ENCODE measurements at places on chromosomes 12 and 14.

DNA sequence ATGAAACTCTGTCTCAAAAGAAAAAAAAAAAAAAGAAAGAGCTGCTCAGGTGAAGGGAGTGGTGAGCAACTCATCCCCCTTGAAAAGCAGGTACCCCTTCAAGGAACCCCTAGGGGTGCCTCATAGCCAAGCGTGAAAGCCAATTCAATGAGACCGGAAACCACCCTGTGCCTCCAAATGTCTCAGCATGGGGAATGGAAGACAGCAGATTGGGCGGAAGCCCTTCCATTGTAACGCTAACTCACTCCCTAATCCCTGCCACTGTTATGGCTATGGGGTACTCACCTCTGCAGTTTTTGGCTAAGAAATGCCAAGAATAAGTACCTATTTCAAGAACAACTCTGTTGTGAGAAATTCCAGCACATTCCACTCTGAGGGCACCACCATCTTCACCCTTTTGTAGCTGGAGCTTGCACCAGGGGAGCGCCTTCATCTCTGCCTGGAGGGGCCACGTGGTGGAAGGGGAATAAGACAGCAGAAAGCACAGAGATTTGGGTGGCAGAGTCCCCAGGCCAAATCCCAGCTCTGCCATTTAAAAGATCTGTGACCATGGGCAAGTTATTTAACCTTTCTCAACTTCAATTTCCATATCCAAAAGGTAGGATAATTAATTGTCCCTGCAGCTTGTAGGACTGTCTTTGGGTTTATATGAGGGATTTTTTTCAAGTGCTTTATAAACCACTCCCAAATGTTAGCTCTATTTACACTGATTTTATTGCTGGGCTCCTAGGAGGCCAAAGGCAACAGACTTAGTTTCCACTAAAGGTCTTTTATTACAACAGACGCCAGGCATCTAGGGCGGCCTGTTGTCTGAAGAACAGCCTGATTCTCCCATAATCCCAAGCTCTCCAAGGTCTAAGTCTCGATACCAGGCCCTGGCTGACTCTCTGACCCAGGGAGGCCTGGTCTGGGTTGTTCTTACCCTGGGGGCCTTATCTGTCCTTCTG, 63.9 kb downstream of the ITPK1 start:
- no peak for DNase-seq

DNA sequence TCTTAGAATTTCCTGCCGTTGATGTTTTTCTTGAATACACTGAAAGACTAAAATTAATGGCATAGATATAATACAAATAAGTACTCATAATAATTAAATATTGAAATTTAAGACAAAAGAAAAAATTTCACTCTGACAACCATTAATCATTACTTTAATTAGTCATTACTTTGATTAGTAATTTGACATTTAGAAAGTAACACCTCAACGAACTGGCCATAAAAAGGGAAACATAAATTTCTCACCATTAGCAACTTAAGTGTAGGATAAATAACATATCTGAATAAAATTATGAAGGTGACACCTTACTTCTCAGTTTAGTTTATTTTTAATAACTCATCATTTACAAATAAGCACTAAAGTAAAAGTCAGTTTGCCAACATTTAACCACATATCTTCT, 17.5 kb downstream of the MAGOHB start:
- no peak for DNase-seq

DNA sequence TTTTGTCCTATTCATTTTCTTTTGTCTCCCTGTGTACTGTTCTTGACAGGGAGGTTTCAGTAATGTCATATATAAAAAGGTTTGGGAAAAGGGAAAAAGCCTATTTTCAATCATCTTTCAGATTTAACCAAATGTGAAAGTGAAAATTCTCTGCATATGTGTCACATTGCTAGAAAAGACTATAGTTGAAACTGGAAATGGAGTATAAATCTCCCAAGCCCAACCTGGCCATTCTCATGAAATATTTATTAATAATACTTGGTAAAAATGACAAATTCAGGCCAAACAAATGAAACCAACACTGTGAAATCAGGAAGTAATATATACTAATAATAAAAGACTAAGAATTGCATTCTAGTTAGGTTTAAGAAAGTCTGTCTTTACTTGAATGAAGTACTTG, 1129.2 kb downstream of the SLC16A7 start:
- no peak for DNase-seq

DNA sequence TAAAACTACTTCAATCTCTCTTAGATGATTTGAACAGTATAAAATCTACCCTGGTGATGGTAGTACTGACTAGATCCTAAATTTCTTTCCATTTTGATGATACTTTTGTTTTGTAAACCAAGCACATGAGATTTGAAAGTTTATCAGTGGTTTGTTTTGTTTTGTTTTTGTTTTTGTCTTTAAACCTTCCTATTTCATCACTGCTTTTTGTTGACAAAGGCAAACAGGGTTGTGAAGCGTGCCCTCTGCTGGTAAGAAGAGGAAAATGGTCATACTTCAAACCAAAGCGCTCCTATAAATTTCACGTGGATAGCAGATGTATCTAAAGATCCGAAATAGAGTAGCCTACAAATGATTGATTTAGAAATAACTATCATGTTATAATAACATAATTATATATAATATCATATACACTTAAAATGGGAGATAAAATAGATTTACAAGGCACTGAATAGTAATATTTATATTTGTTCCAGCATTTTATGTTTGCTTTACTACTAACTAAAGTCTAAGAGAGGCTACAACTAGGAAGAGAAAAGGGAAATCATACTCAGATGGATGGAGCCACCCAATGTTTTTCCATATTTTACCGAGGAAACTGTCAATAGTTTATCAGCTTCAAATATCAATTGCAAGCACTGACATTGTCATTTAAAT, 254.0 kb upstream of the USP15 start:
- peak; percentile 38 for DNase-seq

GRCh38 chr12:78316631-78317468, 486.2 kb downstream of the NAV3 start:
- no peak for DNase-seq

DNA sequence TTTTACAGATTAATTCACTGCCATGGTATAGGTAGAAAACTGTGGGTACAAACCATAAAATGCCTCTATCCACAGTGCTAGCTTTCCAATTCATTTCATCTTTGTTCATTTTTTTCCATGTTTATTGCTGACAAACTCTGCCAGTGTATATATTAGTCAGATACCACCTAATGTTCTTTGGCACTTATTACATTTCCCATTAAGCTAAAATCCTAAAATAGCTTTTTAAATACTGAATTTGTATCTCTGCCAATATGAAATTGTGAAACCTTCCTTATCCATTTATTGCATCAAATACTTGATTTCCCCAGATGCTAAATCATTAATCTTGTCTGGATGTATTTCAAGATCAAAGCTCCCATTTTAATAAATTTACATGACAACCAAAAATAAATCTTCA, 150.1 kb upstream of the FSCB start:
- DNase-seq, result no peak

DNA sequence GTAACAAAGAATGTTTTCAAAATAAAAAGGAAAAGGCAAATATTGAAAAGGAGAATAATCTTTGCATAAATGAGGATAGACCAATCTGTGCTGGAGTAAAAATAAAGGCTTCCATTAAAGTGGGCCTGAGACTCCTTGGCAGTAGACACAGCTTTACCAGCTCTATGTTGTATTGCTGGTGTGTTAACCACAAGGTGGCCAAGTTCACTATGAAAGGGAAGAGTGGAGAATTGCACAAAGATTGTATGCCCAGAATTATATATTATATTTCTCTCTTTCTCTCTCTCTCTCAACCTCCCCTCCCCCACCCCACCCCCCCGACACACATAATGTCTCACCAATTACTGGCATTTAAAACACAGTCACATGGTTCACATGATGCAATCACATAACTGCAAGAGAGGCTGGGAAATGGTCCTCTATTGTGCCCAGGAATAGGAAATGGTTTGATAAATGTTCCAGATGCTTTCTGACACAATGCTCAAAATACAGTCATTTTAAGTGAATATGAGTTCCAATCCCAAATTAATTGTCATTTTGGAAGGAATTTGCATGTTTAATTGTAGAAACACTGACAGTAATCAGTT, 222.6 kb upstream of the SYT1 start:
- no peak for DNase-seq

GRCh38 chr12:25578411-25579143, 25.5 kb upstream of the LMNTD1 start:
- DNase-seq, result no peak

GRCh38 chr12:46342562-46343033, 30.0 kb downstream of the SLC38A2 start:
- DNase-seq, result no peak

- DNase-seq, result peak; percentile 39
Observed at GRCh38 chr12:25590011-25590721, 37.1 kb upstream of the LMNTD1 start.

GRCh38 chr12:119306593-119306992, 27.9 kb upstream of the CCDC60 start:
- no peak for DNase-seq

DNA sequence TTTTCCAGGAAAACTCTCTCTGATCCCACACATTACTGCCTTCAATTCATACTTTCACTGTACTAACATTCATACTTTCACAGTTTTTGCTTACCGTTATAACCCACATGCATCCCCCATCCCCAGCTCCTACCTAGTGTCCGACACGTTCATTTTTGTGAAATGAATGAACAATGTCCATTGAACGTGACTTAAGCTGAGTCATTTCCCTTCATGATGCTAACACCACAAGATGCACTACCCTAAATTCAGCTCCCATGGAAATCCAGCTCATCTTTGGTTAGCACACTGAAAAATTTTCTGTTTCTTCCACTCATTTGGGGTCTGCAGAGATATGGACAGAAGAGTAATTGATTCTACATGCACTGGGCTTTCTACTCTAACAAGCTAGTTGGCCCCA, 84.7 kb downstream of the GALNT4 start:
- DNase-seq, result no peak

- no peak for DNase-seq
Observed at GRCh38 chr12:67523538-67523937, 125.0 kb upstream of the DYRK2 start.

DNA sequence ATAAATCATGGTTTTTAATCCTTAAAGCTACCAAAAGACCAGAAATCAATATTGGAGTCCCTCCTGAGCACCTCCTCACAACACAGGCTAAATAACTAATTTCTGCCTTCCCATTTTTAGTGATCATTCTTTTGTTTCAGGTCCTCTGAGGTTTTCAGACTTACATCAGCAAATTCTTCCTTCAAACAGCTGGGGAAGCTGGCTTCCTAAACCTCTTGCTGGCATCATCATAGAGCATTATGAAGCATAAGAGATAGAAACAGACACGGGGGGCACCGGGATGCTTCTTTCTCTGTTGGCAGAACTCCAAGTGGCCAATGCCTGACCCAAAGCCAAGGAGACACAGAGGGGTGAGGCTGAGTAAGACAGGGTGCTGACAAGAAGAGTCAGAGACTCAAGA, 47.9 kb upstream of the DBX2 start:
- no peak for DNase-seq

- no peak for DNase-seq
Observed at GRCh38 chr14:90330203-90331196, 1.2 kb downstream of the NRDE2 start.

DNA sequence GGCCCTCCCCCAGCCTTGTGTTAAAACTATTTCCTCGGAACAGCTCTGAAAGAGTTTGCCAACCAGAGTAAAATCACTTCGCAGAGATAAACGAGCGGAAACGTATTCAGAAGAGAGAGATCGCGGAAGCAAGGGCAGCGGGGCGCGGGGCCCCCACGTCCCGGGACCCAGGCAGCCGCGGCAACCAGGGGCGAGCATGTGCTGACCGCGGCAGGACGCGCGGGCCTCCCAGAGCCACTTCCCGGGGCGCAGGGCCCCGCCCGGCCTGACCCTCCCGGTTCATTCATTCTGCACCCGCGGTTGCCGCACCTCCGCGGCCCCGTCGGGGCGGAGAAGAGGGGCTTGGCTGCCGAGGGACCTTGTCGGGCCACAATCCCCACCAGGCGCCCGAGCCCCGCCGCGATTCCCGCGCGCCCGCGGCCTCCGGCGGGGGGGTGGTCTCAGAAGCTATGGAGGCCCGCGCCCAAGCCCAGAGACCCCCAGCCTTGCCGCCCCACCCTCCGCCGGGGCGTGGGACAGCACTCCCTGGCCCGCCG, 598 bp downstream of the UBE2N start:
- no peak for DNase-seq

GRCh38 chr14:62181591-62181990, 419.4 kb downstream of the SNAPC1 start:
- DNase-seq, result no peak

- no peak for DNase-seq
Observed at GRCh38 chr14:93716746-93717667, 71.3 kb downstream of the PRIMA1 start.

GRCh38 chr12:117547209-117547608, 185.8 kb upstream of the NOS1 start:
- no peak for DNase-seq

DNA sequence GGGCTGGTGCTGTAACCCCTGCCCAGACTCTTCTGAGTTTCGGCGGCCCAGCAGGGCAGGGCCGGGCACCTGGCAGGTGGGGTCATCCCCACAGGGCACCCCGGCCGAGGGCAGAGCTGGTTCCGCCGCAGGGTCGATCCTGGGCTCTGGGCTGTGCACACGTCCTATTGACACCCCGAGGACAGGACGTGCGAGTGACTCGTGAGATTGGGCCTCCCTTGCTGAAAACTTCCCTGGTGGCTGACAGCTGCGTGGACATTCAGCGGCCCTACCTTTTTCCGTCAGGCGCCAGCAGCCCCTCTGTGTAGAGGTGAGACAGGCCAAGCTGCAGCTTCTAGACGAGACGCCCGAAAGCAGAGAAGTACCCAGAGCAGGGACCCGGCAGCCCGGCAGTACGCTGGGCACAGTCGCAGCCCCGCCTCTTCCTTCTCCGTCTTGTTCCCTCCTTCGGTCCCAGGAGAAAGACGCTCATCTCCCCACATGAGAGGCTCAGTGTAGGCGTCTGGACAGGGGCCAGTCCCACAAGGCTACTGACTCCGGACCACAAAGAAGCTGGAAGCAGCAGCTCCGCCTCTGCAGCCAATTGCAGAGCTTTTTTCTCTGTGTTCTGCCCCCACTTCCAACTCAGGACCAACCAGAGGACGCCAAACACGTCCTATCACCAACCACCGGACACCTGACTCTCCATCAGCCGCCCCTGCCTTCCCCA, at the start of gene LRCOL1:
TSS of gene LRCOL1 (minus strand) at position 532 of the 709 bp plus-strand sequence. CDS start 4,331 bp downstream, outside the sequence.
- no peak for DNase-seq

GRCh38 chr12:2834581-2835491, at the start of gene NRIP2:
Gene NRIP2, minus strand, starts transcription at chr12:2835035. Its CDS starts 52 bp downstream, at chr12:2834983.
- DNase-seq, result no peak

DNA sequence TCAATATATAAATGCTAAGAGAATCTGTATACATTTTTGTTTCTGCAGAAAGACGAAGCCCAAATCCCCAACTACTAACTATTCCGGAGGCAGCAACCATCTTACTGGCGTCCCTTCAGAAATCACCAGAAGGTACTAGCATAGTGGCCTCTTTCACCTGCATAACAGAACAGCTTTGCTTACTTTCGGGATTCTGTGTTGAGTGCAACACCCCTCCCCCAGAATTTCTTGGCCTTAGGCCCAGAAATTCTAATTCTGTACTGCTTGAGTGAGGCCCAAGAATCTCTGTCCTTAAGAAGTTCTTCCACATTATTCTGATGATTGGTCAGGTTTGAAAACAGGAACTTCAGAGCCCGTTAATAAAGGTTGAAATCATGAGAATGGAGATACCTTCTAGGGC, 2.9 kb downstream of the SPX start:
- DNase-seq, result no peak

- no peak for DNase-seq
Observed at GRCh38 chr14:61636779-61637178, 58.5 kb upstream of the HIF1A start.

All from bone marrow (tissue), 2 donors.